Psoas muscle (tissue), 8 donors: ENCODE measurements at places on chromosomes 2 and 18. TPM values are rescaled to one million over a fixed set of nuclear protein-coding genes. Genes with fewer than 3 reads are reported as not detected.

The HOXD12 gene
- not detected for total RNA-seq

The B4GALT6 gene
- total RNA-seq: 8.5 TPM

The CELF4 gene
- total RNA-seq: 0.28 TPM

The IER3IP1 gene
- 9.3 TPM for total RNA-seq

The PMAIP1 gene
- 0.89 TPM for total RNA-seq

The HRH4 gene
- total RNA-seq: not detected

The LYPD1 gene
- total RNA-seq: not detected

The FSHR gene
- not detected for total RNA-seq

The MARCHF7 gene
- 83.9 TPM for total RNA-seq

The DYSF gene
- total RNA-seq: 123 TPM

The SERPINB10 gene
- not detected for total RNA-seq

The VSNL1 gene
- 0.12 TPM for total RNA-seq

The SCLY gene
- total RNA-seq: 5.3 TPM

The UBE2F gene
- total RNA-seq: 67.5 TPM

The EHBP1 gene
- total RNA-seq: 18.1 TPM

The ANAPC1 gene
- total RNA-seq: 19.4 TPM

The PLEKHH2 gene
- total RNA-seq: 2.2 TPM

The GNAL gene
- total RNA-seq: 16.6 TPM

The PLB1 gene
- total RNA-seq: 4.9 TPM

The CD28 gene
- total RNA-seq: 0.48 TPM

The ABCB11 gene
- total RNA-seq: not detected

The COLEC11 gene
- total RNA-seq: not detected

The MYOM1 gene
- total RNA-seq: 388 TPM
